ENCODE measurements at places on chromosomes 13 and 19. TPM values are rescaled to one million over a fixed set of nuclear protein-coding genes. Genes with fewer than 3 reads are reported as not detected.
A peak's percentile ranks its signal among the peaks of the same experiment; 100 is the strongest.

TMEM238 gene
- polyA plus RNA-seq, result 0.61 TPM

ZNF530 gene
- 7.7 TPM for polyA plus RNA-seq

GDF15 gene
- polyA plus RNA-seq, result 6.0 TPM

LILRB4 gene
- polyA plus RNA-seq, result 1.2 TPM

EFNA2 gene
- polyA plus RNA-seq, result 2.2 TPM

KCNC3 gene
- 36.0 TPM for polyA plus RNA-seq

ZNF382 gene
- 5.9 TPM for polyA plus RNA-seq

DNA sequence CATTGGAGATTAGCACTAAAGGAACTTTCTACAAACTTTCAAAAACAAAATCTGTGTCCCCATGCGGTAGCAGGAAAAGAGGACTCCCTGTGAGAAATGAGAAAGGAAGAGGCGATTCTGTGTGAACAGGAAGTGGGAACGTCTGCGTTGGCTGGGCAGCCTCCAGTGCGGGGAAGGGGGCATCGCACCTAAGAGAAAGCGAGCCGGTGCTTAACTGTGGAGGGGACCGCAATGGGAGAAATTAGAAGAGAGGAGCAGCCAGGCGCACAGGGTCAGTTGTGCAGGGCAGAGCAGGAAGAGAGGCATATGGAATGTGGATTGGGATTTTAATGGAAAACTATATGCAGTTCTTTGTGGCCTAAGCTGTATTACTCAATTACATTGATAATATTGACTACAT is 77.4 kb upstream of the DOCK9 start:
- no peak for DNase-seq

- no peak for DNase-seq
Observed at GRCh38 chr13:58300974-58301681, 669.6 kb downstream of the PCDH17 start.

- DNase-seq, result no peak
Observed at GRCh38 chr19:7783991-7784423, 21.0 kb downstream of the CLEC4M start.

- DNase-seq, result no peak
Observed at GRCh38 chr19:17629760-17630159, 58.4 kb downstream of the UNC13A start.

DNA sequence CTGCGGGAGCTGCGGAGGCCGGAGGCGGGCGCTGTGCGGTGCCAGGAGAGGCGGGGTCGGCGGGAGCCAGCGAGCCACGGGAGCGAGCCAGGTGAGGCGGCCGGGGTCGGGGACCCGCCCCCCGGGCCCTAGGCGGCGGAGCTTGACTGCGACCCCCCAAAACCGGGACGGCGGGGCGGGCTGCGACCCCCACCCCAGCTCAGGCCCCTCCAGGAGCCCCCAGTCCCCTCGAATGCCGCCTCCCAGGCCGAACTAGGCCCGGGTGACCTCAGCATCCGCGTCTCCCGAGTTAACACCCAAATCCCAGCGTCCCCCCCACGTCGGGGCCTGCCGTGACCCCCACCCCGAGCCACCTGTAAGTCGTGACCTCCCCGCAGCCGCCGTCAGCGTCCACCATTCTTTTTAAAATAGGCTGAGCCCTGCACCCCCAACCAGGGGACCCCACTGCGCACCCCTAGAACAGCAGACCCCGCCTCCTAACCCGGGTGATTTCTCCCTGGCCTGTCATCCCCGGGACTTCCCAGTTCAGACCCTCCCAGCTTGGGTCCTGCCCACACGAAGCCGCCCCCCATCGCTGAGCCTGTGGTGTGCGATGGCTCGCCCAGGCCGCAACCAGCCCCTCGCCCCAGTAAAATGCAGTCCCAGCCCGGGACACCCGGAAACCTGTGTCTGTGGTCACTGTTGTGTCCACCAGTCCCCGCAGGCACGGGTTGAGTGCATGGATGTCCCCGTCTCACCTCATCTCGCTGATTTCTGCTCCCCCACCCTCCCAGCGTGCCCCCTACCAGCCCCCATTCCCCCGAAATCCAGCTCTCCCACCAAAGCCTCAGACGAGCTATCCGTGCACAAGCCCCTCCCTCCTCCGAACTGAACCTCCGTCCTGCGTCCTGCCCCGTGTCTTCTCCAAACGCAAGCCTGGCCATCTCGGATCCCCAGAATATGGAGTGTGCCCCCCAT is 551 bp downstream of the FZR1 start:
- no peak for DNase-seq

GRCh38 chr13:95106562-95106961 is 194.7 kb downstream of the ABCC4 start:
- no peak for DNase-seq

DNA sequence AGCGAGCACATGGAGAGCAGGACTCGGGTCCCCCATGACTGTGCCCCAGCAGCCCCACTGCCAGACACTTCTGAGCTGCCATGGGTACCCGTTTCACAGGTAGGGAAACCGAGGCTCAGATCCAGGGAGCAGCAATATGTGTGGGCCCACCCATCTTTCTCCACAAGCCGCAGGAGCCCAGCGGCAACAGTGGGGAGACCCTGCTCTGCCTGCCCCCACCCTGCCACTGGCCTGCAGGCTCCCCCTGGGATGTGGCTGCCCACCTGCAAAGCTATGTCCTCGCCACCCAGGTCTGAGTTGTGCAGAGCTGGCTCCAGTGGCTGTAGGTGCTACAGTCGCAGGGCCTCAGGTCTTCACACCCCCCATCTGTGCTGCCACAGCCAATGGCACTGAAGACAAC is 50.6 kb upstream of the C1QTNF9B start:
- no peak for DNase-seq

DNA sequence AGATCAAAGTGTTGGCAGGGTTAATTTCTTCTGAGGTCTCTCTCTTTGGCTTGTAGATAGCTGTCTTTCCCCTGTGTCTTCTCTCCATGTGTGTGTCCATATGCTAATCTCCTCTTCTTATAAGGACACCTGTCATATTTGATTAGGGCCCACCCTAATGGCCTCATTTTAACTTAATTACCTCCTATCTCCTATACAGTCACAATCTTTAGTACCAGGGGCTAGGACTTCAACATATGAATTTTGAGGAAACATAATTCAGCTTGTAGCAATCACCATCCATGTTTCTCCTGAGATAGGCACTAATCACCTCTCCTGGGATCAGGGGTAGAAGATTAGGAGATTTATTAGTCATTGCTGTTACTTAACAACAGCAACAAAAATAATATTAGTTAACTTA is 196.1 kb upstream of the RXFP2 start:
- no peak for DNase-seq

DNA sequence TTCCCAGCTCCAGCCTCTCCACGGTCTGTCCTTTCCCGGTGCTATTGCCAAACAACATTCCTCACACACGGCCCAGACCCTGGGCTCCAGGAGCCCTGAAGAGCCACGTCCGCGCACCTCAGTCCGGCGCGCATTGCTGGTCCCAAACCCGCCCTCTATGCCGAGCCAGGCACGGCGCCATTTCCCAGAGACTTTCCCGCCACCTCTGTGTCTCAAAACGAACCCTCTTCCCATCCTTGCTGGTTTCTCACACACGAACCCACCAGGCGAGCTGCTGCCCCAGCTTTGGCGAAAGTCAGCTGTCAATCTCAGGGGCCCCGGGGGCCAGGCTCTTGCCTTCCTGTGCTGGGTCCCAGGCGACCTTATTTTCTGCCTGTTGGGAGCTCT is 28.0 kb upstream of the F7 start:
- DNase-seq, result no peak

- no peak for DNase-seq
Observed at GRCh38 chr13:90898811-90899210, 448.7 kb upstream of the MIR17HG start.

GRCh38 chr19:51621178-51621577 is 9.0 kb downstream of the SIGLEC5 start:
- DNase-seq, result no peak

DNA sequence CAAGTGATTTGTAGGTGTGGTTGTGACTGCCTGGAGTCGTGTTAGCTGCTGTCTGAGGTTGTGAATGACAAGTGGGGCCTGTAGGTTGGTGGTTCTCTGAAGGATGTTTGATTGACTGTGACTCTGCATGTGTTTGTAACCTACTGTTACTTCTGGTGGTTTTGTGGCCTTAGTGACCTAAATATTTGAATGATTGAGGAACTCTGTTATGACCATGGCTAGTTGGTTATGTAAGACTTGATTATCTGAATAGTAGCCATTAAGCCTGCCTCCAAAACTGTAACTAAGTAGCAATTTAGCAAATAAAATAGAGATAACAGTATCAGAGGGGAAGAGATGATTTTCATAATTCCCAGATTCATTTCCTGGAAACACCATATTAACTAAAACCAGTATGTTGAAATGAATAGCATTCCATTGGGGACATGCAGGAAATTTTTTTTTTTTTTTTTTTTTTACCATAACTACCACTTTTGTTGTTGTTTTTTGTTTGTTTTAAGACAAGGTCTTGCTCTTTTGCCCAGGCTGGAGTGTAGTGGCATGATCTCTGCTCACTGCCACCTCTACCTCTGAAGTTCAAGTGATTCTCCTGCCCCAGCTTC is 865 bp downstream of the ZNF382 start:
- peak; percentile 34 for DNase-seq

GRCh38 chr19:42098781-42099180 is 22.8 kb downstream of the ZNF574 start:
- no peak for DNase-seq

DNA sequence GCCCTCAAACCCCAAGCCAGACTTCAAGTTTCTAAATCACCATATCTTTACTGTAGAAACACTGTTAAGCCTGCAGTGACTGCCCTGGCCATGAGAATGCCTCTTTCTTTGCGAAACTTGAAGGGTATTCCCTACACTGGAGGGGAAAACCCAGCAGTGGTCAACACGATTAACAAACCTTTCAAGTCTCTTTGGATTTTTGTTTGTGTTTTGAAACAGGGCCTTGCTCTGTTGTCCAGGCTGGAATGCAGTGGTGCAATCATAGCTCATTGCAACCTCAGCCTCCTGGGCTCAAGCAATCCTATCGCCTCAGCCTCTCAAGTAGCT is 17.4 kb upstream of the POMP start:
- no peak for DNase-seq

GRCh38 chr13:35552172-35552844 is 75.8 kb upstream of the MAB21L1 start:
- no peak for DNase-seq

DNA sequence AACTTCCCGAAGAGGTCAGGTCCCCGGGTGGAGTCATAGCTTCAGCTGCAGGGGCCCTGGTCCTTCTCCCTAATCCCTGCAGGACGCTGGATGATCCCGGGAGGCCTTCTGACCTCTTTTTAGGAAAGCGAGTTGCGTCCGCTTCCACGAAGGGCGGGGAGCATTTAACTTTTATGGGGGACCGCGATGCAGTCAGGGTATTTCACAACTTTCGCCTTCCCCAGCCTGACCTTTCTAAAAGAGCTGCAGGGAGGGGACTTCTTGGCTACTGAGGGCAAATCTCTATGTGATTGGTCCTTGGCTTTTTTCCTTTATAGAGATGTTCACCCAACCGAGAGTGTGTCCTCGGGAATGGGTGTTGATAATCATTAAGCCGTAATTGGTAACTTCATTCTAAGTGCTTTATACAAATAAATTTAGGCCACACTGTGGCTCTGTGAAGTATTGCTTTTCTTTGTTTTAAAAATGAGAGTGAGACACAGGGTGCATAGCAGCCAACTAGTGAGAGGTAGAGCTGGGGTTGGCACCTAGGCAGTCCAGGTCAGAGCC is 778 bp downstream of the ZNF230 start:
- peak; percentile 19 for DNase-seq

DNA sequence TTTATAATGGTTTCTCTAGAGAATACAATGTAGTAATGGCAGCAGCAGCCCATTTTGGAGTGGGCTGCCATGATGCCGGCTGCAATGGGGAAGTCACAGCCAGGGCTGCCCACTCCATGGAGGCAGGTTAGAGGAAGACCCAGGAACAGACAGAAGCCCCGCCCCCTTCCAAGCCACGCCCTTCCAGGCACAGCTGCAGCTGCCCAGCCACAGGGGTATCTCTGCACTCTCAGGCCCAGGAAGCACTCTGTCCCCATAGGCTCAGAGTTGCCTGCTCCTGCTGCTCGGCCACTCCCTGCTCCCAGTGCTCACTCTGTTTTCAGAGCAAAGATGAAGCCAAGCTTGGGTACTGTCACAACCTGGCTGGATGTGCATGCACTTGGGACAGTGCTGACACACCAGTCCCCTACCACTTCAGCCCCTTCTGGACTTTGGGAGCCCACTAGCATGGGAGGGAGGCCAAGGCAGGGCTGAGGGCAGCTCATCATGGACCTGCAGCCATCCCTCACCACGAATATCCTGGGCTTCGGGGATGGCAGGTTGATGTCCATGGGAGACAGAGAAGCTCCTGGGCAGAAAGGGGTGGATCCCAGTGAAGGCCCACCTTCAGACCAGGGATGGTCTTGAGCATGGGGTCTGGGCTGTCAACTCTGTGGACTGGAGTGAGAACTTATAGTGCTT is 1224.2 kb downstream of the SLITRK5 start:
- no peak for DNase-seq

GRCh38 chr13:27925220-27925991 is 5.6 kb downstream of the PDX1 start:
- DNase-seq, result no peak
